ENCODE measurements at places on chromosomes 3 and 15. TPM values are rescaled to one million over a fixed set of nuclear protein-coding genes. Genes with fewer than 3 reads are reported as not detected.

PPP1R14D gene
- not detected for polyA plus RNA-seq

GPR87 gene
- not detected for polyA plus RNA-seq

MCF2L2 gene
- 6.8 TPM for polyA plus RNA-seq

RETNLB gene
- polyA plus RNA-seq, result not detected

SYNPR gene
- polyA plus RNA-seq, result not detected

PARP14 gene
- 8.8 TPM for polyA plus RNA-seq

DGKG gene
- 1.2 TPM for polyA plus RNA-seq

FBXO40 gene
- 0.61 TPM for polyA plus RNA-seq

C2CD4A gene
- polyA plus RNA-seq, result 0.08 TPM

MYH15 gene
- 0.91 TPM for polyA plus RNA-seq

IL17RE gene
- polyA plus RNA-seq, result 1.8 TPM

MKRN2OS gene
- polyA plus RNA-seq, result not detected

MUC4 gene
- polyA plus RNA-seq, result 1.8 TPM

CCDC54 gene
- polyA plus RNA-seq, result 112 TPM

SLC12A1 gene
- polyA plus RNA-seq, result 1.2 TPM

OSBPL10 gene
- 113 TPM for polyA plus RNA-seq

RTP3 gene
- 2.0 TPM for polyA plus RNA-seq

IQCF2 gene
- polyA plus RNA-seq, result 65.9 TPM

P2RY12 gene
- 0.47 TPM for polyA plus RNA-seq

STRA6 gene
- polyA plus RNA-seq, result 14.1 TPM

NANOGP8 gene
- polyA plus RNA-seq, result 1.1 TPM

AP4E1 gene
- polyA plus RNA-seq, result 8.1 TPM

KCTD6 gene
- polyA plus RNA-seq, result 9.5 TPM

CEP152 gene
- polyA plus RNA-seq, result 11.5 TPM

ESYT3 gene
- polyA plus RNA-seq, result 1.2 TPM

EXD1 gene
- 47.0 TPM for polyA plus RNA-seq

APPL1 gene
- 26.6 TPM for polyA plus RNA-seq

STXBP5L gene
- polyA plus RNA-seq, result 2.3 TPM

CILP gene
- 48.6 TPM for polyA plus RNA-seq

GOLGA6L7 gene
- 15.7 TPM for polyA plus RNA-seq

GRM7 gene
- 3.2 TPM for polyA plus RNA-seq

GOLGA8O gene
- polyA plus RNA-seq, result 7.0 TPM

CX3CR1 gene
- 3.5 TPM for polyA plus RNA-seq

CLK3 gene
- 137 TPM for polyA plus RNA-seq

IL5RA gene
- polyA plus RNA-seq, result 1.8 TPM

A4GNT gene
- not detected for polyA plus RNA-seq

RUBCN gene
- 44.0 TPM for polyA plus RNA-seq

PHLDB2 gene
- 12.3 TPM for polyA plus RNA-seq

IGSF10 gene
- polyA plus RNA-seq, result 26.1 TPM

AGTR1 gene
- polyA plus RNA-seq, result 4.8 TPM

THRB gene
- polyA plus RNA-seq, result 2.0 TPM

OCA2 gene
- 2.6 TPM for polyA plus RNA-seq

MFSD1 gene
- polyA plus RNA-seq, result 32.3 TPM

SPINK8 gene
- not detected for polyA plus RNA-seq

RASGRF1 gene
- polyA plus RNA-seq, result 3.3 TPM

NMNAT3 gene
- 76.5 TPM for polyA plus RNA-seq

GRAMD1C gene
- polyA plus RNA-seq, result 45.5 TPM

HESX1 gene
- polyA plus RNA-seq, result 6.4 TPM

MYO5A gene
- polyA plus RNA-seq, result 11.7 TPM

ATP13A5 gene
- 0.26 TPM for polyA plus RNA-seq

CFAP100 gene
- 74.2 TPM for polyA plus RNA-seq

PHC3 gene
- polyA plus RNA-seq, result 24.8 TPM

RLBP1 gene
- 1.1 TPM for polyA plus RNA-seq
